ENCODE measurements at places on chromosomes 4 and X.

- DNase-seq, result no peak
These were observed 31.2 kb downstream of the LRIT3 start for GRCh38 chr4:109879081-109879480.

DNA sequence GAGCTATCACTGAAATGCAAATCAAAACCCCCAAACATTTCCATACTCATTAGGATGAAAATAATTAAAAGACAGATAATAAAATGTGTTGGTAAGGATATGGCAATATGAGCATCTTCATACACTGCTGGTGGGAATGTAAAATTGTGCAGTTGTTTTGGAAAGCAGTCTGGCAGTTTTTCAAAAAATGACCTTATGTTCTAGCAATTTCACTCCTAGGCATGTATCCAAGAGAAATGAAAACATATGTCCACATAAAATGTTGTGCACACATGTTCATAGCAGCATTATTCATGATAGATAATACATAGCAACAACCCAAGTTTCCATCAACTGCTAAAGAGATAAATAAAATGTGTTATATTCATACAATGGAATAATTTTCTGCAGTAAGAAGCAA lies 14.8 kb upstream of the GPRASP2 start:
- DNase-seq, result no peak

- no peak for DNase-seq
These were observed 486.4 kb upstream of the FAT1 start for GRCh38 chr4:187209921-187210613.

- DNase-seq, result no peak
These were observed 62.5 kb downstream of the PJA1 start for GRCh38 chrX:69102612-69103194.

Measured in activated CD8-positive, alpha-beta memory T cell treated with anti-CD3 and anti-CD28 coated beads, Interleukin-2, amount 50 U/mL, for 48 hours (primary cell).